ENCODE measurements at places on chromosomes 5 and 9. TPM values are rescaled to one million over a fixed set of nuclear protein-coding genes. Genes with fewer than 3 reads are reported as not detected.
A peak's percentile ranks its signal among the peaks of the same experiment; 100 is the strongest.

DNA sequence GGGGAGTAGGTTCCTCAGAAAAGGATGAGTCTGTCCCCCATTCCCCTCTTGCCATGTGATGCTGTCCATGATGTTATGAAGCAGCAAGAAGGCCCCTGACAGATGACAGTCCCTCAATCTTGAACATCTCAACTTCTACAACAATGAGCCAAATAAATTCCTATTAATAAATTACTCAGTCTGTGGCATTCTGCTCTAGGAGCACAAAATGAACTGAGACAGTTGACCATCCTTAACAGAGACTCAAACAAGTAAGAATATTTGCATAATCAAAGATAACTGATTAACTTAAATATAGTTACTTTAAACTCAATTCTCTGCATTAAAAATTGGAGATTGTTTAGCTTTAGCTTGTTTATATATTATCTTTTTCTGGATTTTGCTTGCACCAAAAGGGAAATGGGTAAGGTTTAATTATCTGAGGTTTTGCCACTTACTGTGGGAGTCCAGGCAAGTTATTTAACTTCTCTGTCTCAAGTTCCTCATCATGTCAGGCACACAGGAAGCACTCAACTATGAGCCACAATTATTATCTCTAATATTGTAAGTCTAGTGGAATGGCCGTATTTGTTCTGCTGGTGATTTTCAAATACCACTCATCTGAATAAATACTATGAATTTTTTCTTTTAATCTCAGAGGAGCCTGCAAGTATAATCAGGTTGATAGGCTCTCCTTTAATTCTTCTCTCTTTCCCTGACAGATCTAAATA lies 162.9 kb downstream of the TSSK1B start:
- DNase-seq: no peak

The LIX1 gene
- 0.14 TPM for total RNA-seq

- no peak for DNase-seq
Measured at GRCh38 chr5:39794513-39795210, 369.9 kb upstream of the DAB2 start.

- no peak for DNase-seq
Measured at GRCh38 chr5:141479776-141480175, 4.0 kb downstream of the PCDHGC3 start.

The TAF11L10 gene
- total RNA-seq: not detected

DNA sequence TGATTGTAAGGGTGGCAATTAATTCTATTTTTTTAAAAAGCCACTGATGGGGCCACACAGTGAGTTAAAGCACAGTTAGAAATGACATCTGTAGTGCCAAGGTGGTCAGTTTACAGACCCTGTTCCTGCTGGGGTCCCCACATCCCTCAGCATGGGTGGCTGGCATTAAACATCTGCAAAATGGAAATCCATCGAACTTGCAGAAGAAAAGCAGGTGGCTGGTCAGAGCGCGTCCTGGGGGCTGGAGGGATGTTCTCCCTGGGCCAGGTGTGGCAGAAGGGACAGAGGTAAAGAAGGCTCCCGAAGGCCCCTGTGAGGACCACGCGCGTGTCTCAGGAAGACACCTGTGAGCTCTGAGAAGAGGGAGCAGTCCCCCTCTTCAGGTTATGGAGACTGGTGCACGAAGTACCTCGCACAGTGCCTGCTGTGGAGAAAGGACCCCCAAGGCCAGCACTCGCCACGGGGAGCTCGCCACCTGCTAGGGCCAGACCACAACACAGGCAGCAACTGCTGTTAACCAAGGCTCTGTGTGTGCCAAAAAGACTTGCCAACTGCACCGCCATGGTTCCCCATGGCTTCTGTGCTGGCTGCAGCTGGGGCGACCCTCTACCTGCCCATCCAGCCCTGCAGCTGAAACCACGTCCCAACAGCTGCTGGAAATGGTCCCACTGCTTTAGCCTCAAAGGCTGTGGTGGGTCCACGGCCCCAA lies 65.2 kb downstream of the RASGEF1C start:
- DNase-seq: peak; percentile 28

DNA sequence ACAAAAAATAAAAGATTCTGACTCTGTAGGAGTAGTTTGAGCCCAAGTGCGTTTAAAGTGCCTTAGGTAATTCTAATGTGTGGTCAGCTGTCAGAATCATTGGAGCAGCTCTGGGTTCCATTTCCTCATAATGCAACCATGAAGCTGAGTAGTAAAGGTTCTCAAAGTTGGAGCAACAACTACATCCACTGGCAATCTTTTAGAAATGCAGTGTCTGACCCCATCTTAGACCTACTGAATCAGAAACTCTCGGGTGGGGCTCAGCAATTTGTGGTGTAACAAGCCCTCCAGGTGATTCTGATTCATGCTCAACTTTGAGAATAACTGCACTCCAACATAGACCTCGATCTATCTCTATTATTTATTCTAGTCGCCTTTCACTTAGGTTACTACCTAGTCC lies 7.6 kb upstream of the ALDH1A1 start:
- no peak for DNase-seq

The GFI1B gene
- not detected for total RNA-seq

The CAMK4 gene
- 2.5 TPM for total RNA-seq

- peak; percentile 32 for DNase-seq
Measured at GRCh38 chr9:85523202-85523601, 218.6 kb downstream of the AGTPBP1 start.

GRCh38 chr5:166883016-166883415 lies 1408.4 kb upstream of the WWC1 start:
- peak; percentile 43 for DNase-seq

The LAMC3 gene
- 91.8 TPM for total RNA-seq

DNA sequence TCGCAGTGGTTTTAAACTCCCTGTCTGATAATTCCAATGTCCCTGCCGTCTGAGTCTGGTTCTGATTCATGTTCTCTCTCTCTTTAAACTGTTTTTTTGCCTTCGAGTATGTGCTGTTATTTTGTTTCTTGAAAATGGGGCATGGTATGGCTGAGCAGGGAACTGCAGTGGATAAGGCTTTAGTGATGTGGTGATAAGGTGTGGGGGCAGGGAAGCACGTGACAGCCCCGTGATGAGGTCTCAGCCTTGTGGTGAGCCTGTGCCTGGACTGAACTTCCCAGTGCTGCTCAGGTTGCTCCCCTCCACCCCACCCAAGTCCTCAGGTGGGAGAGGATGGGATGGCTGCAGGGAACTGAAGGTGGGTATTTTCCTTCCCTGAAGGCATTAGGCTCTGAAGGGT lies 5.5 kb upstream of the ZNF354B start:
- no peak for DNase-seq

The NEUROG1 gene
- not detected for total RNA-seq

DNA sequence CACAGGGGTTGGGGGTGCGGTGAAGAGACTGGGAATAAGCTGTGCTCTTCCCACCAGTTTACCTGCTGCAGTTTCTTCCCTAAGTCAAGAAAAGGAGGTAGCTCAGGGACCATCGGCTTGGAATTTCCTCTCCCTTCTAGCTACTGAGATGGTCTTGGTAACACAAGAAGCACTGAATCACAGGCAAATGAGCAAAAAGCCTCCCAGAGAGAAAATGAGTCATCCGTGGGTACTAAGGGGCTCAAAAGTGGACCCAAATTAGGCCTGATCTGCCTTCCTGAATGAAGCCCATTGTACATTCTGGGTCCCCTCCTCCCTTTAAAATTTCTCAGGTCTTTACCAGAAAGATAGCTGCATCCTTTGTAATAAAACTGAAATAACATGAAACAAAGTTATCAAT lies 49.9 kb downstream of the PTPN3 start:
- no peak for DNase-seq

The FBXL7 gene
- total RNA-seq: 8.4 TPM

The DDX4 gene
- not detected for total RNA-seq

The PDGFRB gene
- total RNA-seq: 0.48 TPM

DNA sequence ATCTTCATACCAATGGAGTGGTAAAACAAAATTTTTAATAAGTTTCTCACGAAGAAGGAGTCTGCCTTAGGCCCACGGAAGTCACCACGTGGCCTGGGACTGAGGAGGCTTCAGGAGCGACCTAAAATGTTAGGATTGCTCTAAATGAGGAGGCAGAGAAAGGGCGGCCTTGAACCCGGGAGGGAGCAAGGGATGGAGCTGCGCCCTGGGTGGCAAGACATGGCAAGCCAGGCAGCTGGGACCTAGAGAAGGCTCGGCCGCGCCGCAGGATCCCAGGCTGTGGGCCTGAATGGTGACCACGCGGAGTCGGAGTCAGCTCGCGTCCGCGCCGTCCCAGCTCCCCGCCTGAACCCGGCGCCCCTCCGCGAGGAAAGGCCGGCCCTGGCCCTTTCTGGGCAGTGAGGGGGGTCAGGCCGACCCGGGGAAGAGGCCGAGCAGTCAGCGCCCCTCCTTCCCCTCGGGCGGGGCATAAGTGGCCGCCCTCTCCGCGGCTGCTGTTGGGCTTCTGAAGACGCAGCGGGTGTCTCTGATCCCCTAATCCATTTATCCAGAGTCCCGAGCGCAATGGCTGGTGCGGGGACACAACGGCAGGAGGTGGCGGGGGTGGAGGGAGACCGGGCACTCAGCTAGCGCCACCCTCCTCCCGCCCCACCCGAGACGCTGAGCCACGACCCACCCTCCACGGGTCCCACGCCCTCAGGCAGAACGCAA lies 10.6 kb downstream of the IRX1 start:
- DNase-seq: peak; percentile 88

DNA sequence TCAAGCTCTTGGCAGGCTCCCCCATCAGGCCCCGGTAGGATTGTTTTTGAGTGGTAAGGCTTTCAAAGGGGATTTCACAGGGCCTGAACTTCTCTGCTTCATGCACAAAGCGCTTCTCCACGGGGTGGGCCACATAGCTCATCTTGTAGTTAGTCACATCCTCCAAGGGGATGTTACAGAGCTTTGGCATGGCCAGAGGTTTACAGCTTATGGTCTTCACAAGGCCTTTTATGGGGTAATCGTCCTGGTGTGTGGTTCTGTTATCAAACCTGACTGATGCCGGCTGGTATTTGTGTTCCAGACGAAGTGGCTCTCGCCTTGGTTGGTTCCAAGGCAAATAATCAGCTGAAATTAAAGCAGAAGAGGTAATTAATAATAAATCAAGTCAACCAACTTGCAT lies 104.3 kb downstream of the SAXO1 start:
- DNase-seq: no peak

DNA sequence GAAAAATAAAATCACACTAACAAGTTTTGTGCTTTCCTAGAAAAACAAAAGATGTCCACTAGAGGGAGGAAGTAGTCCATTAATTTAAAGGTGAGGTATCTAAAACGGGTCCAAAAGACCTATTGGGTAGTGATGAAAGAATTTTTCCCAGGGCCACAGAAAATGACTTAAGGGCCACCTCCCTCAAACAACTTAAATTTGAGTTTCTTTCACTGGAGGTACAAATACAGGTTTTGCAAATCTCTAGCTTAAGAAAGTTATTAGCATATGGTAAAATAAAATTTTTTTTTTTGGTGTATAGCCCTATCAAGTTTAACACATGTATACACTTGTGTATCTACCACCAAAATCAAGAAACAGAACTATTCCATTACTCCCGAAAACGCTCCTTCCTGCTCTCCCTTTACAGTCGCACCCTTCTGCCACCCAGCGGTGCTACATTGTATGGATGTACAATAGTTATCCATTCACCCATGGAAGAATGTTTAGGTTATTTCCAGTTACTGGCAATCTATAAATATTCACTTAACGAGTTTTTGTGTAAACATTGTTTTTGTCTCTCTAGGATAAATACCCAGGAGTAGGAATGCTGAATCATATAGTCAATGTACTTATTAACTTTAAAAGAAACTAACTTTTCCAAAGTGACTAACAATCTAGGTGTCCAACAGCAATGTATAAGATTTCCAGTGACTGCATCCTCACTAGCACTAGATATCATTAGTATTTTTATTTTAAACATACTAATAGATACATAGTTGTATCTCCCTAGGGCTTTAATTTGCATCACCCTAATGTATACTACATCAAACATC lies 21.9 kb downstream of the DEPDC1B start:
- DNase-seq: peak; percentile 10

DNA sequence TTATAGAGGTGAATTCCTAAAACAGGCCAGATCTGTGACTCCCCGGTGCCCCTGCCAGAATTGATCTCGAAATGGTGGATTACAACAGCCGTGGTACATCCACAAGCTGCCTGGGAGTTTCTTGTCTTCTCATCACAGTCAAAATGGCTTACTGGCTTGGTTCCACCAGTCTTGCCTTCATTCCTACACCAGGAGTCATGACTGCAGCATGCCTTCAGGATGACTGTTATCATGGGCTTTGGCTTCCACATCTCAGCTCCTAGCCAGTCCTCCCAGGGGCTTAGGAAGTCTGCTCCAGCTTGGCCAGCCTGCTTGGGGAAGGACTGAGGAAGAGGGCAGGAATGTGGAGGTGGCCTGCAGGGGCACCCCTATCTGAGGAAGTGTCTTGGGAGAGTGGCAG lies 132.9 kb upstream of the NR3C1 start:
- DNase-seq: no peak

The UBQLN1 gene
- total RNA-seq: 126 TPM

The FOXD4L5 gene
- total RNA-seq: not detected

The ITK gene
- 0.15 TPM for total RNA-seq

GRCh38 chr5:121725450-121725849 lies 126.2 kb upstream of the FTMT start:
- no peak for DNase-seq

- no peak for DNase-seq
Measured at GRCh38 chr9:20023961-20024571, 235.2 kb upstream of the SLC24A2 start.

The LMAN2 gene
- 221 TPM for total RNA-seq

The DROSHA gene
- total RNA-seq: 81.8 TPM

GRCh38 chr5:116176121-116176520 lies 91.3 kb downstream of the COMMD10 start:
- DNase-seq: no peak

Data from H7 (cell line).